ENCODE measurements at places on chromosomes 2 and 18.

DNA sequence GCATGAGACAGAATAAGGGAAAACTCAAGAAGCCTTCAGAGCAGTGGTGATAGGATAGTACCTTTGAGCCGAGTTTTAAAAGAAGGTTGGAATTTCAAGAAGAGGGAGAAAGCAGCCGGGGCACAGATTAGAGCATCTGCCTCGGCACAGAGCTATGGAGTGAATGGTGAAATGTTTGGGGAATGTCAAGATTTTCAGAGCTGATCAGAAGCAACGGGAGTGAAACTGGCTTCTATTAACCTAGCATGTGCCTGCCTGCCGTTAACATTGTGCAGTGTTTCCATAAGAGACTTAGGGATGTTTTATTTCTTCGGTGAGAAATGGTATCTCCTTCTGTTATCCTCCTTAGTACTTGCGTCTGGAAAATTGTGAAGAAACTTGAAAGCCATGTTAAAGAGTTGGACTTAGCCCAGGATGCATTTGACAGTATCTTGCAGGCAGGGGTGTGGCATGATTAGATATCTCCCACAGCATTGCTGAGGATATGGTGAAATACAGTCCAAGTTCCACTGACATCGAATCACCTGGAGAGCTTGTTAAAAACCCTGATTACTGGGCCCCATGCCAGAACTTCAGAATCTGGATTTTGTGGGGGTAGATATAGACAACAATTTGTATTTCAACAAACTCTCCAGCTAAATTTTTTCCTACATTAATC, 96.8 kb upstream of the PPP1CB start:
- no peak for DNase-seq

DNA sequence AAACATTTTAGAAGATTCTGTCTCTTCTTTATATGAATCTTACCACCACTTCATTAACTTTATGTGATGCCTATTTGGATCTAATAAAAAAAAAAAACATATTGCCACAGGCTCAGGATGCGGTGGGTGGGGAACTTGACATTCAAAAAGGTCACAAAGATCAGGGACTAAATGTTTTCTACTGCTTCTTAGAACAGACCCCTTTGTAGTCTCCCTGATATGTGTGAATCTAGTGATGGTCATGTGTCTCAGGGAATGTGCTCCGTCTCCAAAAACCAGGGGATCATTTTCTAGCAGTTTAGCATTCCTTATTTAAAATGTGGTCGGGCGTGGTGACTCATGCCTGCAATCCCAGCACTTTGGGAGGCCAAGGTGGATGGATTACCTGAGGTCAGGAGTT, 807.8 kb upstream of the CHAC2 start:
- no peak for DNase-seq

DNA sequence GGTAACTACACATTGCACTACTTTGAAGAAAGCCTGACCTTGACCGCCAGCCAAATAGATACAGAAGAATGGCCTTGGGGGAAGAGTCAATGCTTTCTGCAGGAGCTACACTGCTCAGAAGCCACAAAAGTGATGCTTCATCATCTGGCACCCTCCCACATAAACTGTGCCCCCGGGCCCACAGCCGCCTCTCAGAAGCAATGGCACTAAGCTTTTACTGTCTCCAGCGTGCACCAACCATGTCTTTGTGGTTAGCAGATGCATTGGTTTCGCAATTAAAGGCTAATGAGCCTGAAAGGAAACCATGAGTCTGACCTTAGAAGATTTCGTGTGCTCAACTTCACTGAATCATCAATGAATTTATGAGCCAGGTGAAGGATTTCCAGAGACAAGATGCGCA, 209.4 kb upstream of the TRIB2 start:
- DNase-seq: no peak

DNA sequence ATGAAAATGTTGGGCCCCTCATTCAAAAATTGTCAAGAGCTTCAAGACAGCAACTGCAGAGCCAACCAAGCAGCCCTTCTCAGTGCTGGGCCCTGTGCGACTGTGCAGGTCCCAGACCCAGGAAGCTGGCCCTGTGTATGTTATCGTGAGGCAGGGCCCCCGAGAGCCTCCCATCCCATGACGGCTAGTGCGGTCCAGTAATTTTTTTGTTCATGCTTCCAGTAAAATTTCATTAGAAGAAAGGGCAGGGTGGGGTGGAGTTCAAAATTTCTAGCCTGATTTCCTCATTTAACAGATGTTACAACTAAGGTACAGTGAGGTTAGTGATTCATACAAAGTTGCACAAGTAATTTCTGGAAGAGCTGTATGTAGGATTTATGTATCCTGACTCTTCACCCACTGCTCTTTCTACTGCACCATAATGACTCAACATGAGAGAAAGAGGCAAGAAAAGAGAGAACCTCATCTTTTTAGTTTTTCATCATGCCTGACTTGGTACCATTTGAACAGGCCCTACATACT, 105.5 kb downstream of the ZEB2 start:
- no peak for DNase-seq

- DNase-seq: no peak
These were observed 7.5 kb upstream of the SP9 start for GRCh38 chr2:174327021-174327840.

DNA sequence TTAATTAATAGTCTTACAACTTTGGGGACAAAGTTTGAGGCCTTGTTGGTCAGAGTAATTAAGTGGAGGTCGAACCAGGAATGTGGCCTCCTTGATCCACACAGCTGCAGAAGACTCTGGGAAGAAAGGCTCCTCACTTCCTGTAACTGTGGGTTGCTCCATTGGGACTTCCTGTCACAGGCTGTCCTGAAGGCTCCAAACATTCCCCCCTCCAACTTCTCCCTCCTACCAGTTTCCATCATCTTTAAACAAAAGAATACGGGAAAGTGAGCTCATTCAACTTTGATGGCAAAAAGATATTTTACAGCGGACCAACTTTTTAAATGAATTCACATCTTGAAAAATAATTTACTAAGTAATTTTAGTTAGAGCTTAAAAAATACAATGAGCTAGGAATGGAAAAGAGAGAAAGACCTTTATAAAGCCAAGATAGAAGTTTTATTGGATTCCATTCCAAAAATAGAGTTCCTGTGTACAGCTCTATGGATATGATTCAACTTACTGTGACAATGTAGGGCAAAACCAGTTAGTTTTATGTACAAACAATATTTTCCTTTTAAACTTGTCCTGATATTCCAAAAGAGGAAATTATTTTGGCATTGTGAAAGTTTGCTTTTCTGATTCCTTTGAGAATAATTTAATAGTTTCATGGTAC, 212.0 kb upstream of the NABP1 start:
- DNase-seq: no peak

DNA sequence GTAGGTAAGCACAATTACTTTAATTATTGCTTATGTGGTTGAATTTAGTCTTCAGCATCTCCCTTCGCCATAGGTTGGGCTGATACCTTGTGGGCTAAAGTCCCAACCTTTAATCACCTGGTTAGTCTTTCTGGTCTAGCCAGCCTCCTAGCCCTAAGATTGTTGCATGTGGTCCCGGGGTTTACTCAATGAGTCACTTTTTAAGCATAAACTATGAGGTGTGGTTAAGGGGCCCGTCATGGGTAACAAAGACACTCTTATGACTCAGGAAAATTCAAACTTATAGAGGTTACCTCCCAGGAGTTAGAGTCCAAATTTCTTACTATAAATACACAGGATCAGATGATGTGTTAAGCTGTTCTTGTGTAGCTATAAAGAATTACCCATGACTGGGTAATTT, 841.6 kb downstream of the TRIB2 start:
- no peak for DNase-seq

DNA sequence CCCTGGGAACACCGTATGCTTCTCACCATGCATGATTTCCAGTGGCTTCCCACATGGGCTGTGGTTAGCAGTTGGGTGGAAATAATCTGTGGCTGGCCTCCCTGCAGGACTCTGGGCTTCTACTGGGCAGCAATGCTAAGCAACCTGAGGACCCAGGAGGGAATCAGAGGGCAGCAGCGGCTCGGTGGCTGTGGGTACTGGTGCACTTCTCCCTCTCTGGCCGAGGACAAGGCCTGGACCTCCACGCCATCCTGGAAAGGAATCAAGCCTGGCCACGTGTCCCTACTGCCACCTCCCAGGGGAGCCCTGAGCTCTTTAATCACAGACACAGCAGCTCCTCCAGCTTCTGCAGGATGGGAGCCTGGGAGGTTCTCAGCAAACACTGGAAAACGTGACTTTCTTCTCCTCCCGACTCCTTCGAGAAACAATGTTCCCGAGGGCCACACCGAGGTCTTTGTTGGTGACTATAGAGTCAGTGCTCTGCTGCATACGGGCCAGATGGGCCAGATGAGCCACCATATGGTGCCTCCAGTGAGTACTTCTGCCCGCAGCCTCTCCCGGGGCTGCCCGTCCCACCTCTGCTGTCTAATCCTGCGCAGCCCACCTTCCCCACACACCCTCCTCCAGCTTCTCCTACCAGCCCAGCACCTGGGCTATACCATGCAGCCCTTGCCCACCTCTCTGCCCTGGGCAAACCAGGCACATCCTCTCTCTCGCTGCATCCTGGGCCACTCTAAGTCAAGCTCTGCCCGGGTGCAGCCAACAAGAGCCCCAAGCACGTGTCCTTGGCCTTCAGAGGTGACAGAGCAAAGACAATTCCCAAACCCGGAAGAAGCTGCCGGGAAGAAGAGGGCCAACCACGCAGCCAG, 42.8 kb upstream of the OTOS start:
- DNase-seq: no peak

DNA sequence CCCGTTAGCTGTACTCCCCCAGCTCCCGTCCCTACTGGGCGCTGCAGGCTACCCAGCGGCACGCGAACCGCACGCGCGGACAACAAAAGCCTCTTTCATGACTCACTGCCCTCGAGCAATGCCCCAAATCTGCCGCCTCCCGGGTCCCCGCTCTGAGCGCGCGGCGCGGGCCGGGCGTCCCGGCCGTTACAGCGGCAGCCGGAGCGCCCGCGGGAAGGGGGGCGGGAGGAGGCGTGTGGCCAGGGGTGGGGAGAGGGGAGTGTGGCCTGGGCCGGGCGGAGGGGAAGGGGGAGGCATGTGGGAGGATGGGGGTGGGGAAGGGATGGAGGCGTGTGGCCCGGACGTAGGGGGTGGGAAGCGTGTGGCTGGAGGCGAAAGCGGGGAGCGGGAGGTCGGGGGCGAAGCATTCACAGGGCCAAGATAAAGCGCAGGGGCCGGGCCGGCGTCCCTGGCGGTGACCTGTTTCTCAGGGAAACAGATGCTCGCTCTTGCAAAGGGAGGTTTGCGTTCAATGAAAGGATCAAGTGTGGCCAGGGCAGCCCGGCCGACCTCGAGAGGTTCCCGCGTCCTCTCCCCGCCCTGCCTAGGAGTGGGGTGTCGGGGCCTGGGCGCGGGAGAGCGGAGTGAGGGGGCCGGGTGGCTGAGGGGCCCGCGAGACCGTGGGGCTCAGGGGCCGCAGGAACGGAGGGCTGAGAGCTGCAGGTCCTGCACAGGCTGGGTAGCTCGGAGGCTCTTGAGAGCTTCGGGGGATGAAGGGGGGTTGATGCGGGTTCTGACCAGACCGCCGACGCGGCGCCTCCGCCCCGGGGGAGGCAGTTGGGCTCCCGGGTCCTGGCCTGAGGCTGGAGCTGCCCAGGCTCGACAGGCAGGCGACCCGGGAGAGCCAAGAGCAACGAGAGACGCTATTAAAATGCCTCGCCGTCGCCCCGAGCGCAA, 3.5 kb upstream of the NEUROD1 start:
- DNase-seq: no peak

GRCh38 chr2:239735829-239736357, 289.2 kb downstream of the NDUFA10 start:
- DNase-seq: no peak

DNA sequence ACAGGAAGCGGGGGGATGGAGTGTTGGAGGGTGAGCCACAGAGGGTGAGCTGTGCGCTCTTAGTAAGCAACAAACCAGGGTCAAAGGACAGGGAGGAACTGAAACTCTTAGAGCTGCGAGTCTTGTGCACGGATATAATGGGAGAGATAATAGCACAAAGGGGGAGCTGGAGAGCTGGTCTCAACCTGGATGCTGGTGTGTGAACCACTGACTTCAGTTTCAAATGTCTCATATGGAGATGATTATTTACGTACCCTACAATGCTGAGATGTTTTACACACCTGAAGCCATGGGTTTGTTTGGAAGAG, 35.9 kb downstream of the PTGR3 start:
- peak; percentile 77 for DNase-seq

DNA sequence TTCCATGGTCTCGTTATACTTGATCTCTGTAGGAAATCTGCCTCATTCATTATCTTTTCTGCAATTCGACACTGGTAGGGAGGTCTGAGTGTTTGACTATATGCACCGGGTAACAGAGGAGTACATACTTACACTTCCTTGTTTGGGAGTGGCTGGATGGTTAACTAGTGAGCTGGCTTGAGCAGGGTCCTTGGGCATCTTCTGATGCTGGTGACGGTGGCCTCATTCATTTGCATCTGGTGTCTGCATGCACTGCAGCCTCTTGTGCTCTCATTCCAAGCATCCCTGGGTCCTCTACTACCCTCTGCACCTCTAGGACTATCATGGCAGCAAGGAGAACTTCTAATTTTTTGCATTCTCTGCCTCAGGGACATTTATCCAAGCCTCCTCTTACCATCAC, 100.0 kb upstream of the TCF4 start:
- no peak for DNase-seq

DNA sequence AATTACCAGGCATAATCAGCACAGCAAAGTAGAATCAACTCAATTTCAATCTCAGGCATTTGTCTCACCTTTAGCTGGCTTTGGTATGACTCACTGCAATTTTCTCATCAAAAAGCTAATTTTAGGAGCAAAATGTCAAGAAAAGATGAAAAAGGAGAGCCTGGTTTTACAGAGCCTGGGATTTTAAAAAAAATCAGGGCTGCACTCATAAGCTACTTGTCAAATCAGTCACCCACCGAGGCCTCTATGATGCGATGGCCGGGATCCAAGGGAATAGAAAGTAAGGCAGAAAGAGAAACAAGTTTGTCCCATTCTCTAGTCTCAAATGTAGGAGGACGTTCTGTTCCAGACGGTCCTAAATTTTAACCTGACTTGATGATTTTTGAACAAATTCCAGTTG, 170.9 kb downstream of the SOCS6 start:
- no peak for DNase-seq

DNA sequence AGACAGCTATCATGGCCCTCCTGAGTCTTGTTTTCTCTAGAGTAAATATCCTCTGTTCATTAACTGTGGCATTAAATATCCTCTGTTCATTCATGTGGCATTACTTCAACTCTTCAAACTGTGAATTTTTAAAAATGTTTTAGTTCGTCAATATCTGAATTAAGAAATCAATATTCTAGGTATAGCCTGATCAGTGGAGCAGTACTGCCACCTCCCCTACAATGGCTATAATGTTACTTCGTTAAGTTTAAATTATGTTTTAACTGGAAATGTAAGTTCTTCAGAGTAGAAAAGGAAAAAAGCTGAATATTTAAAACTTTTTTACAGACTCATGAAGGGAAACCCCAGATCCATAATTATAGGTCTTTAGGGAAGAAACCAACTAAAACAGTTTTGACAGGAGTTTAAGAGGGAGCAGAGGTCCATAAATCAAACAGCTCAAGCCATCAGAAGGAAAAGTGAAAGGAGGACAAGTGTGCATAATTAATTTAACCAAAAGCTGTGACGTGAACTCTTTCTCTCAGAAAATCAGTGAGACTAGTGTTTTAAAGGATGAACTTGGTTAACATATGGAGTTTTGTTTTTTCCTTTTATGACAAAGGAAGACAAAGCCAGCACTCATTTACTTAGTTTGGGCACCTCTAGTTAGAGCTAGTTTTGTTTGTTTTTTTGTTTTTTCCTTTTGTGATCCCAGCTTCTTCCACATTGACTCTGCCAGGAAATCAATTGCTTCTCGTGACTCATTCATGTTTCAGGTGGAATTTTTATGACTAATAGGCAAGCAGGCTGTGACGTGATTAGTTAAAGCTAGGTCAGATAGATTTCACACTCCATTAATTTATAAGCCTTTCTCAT, 44.9 kb downstream of the RBBP8 start:
- no peak for DNase-seq

- no peak for DNase-seq
These were observed 13.3 kb downstream of the DAPL1 start for GRCh38 chr2:158808426-158808825.
